ENCODE measurements at places on chromosomes 3 and 15.
A peak's percentile ranks its signal among the peaks of the same experiment; 100 is the strongest.

- peak; percentile 78 for DNase-seq
Measured at GRCh38 chr3:193816656-193817311, 223.8 kb downstream of the OPA1 start.

DNA sequence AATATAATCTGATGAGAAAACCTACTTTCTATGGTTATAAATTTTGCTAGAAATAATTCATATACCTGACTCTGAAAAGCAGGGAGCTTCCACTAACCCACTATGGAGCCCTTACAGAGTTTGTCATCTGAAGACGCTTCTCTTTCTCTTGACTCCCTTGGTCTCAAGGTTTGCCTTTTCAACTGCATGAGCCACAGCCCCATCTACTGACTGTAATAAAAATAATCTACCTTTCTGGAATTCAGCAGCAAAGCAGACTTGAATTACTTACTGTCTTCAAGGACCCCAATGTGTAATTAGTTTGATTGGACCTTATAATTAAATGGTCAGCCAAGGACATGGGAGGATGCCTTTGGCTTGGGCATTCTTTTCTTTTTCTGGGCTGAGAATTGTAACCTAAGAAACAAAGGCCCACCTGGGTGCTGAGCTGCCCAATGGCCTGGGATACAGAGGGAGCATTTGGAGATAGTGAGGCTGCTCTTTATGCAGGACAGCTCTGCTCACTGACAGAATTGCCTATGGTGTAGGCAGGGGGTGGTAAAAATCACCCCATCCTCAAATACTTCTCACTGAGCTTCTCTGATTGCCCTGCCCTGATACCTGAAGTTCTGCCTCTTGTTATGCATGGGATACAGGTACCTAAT is 178.6 kb upstream of the TRIM42 start:
- DNase-seq: peak; percentile 52

- DNase-seq: no peak
Measured at GRCh38 chr3:113055201-113055600, 64.4 kb downstream of the GTPBP8 start.

DNA sequence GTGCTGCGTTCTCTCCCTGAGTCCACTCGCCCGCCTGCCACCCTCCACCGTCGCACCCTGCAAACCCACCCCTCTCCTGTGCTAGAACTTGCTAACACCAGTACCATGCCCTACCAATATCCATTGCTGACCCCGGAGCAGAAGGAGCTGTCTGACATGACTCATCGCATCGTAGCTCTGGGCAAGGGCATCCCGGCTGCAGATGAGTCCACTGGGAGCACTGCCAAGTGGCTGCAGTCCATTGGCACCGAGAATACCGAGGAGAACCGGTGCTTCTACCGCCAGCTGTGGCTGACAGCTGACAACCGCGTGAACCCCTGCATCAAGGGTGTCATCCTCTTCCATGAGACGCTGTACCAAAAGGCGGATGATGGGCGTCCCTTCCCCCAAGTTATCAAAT is 4.9 kb upstream of the ALAS1 start:
- DNase-seq: no peak

GRCh38 chr15:57235873-57236272 is 140.4 kb upstream of the CGNL1 start:
- DNase-seq: peak; percentile 15

DNA sequence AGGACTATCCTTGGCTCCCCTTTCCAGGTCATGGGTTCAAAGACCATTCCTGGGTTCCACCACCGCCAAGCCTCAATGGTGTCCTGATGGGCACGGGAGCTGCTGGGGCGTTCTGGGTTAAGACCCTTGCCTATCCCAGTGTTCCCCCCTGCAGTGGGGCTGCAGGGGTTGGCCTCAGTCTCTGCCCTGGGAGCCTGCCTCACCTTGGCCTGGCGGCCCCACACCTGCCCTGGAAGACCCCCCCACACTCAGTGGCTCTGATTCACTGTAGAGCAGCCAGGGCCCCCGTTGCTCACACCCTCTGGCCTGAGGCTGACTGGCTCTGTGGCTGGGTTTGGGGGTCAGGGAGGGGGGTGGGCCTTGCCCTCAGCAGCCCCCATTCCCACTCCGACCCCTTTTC is 22.0 kb downstream of the C15orf39 start:
- DNase-seq: no peak

DNA sequence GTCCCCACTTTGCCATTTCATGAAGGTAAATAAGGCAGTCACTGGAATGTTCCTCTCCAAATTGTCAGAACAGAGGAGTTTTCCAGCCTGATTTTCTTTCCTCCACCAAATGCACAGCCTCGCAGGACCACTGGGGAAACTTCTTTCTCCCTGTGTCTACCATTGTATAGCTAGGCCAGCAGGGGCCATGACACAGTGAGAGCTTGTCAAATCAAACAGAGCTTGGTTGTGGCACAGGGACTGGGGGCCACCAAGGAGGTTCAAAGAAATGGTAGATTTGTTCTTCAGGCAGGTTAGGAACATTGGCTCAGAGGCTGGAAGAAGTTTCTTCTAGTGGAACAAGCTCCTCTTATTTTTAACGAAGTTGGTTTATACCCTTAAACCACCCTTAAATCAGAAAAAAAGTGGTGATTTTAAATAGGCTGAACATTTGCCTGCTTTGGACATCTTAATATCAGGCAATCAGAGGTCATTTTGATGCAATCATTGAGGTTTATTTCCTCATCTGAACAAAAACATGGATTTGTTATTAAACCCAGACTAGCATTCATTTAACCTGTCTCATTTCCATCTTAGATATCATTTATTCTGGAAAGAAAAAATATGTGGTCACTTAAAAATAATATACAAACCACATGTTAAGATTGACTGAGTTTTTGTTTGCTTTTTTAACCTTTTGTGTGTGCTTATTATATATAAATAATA is 105.6 kb downstream of the GTPBP8 start:
- no peak for DNase-seq

DNA sequence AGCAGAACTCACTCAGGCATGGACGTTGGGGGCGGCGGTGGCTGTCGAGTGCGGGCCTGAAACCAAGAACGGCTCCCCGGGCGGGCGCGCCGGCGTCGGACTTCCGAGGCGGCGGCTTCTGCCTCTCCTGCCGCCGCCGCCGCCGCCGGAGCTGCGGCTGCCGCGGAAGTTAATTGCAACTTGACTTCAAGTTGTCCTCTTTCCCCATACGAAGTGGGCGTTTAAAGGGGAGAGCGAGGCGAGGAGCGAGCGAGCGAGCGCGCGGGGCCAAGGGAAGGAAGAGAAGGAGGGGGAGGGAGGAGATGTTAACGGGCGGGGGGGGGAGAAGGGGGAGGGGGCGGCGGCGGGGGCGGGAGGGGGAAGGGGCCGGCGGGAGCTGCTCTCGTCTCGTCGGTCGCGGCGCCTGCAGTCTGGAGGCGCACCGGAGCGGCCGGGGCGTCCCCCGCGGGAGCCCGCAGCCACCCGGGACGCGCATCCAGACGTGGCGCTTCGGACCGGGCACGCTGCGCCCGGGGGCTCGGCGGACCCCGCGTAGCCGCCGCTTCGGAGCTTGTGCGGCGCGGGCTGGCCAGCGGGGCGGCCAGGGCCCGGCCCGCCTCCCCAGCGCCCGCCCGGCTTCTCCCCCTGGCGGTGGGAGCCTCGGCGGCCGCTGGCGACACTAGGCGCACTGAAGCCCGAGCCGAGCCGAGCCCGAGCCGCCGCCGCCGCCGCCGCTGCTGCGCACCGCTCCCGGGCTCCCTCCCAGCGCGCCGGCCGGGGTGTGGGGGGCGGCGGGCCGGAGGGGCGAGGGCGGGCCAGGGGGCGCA is 19.7 kb upstream of the SATB1 start:
- peak; percentile 62 for DNase-seq

- DNase-seq: no peak
Measured at GRCh38 chr3:32325201-32325600, 66.5 kb upstream of the CMTM7 start.

GRCh38 chr3:105868431-105868741 is 426 bp downstream of the CBLB start:
- DNase-seq: peak; percentile 47

- no peak for DNase-seq
Measured at GRCh38 chr3:88058306-88058580, 562 bp downstream of the CGGBP1 start.

DNA sequence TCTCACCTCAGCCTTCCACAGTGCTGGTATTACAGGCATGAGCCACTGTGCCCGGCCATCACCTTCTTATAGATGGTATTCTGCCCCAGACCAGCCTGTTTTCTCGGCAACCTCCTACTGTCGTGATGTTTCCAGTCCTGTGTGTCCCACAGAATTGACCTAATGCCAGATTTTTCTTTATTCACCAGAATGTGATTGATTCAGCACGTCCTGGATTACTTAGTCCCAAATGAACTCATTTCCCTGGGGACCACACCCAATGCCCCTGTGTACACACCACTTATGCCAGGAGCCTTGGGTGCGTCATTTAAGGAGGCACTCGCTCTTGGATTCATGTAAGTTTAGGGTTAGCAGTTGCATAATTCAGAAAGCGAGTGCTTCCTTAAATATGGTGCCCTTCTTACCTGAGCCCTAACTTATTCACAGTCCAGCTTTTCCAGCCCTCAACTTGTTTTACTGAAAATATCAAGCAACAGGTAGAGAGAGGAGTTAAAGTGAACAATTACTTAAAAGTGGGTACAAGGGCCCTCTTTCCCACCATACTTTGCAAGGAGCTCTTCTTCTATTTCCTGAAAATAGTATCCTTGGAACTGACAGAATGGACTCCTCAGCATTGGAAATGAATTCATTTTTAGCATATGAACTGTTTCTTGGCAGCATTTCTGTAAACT is 64.6 kb upstream of the UBE2E1 start:
- DNase-seq: no peak

DNA sequence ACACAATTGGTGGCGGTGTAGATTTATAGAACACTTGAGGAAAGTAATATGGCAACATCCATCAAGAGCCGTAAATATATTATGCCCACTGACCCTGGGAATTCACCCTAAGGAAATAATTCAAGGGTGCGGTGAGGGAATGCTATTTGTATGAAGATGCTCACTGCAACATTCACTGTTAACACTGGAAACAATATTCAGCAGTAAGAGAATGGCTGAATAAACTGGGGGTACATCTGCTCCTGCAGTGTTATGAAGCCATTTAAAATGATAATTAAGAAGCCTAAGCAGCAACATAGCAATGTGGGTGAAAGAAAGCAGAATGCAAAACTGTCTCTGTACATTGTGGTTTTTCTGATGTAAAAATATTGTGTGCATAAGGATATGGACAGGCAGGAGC is 87.6 kb downstream of the RAB11A start:
- no peak for DNase-seq

- DNase-seq: no peak
Measured at GRCh38 chr3:61954097-61954540, 392.7 kb downstream of the PTPRG start.

DNA sequence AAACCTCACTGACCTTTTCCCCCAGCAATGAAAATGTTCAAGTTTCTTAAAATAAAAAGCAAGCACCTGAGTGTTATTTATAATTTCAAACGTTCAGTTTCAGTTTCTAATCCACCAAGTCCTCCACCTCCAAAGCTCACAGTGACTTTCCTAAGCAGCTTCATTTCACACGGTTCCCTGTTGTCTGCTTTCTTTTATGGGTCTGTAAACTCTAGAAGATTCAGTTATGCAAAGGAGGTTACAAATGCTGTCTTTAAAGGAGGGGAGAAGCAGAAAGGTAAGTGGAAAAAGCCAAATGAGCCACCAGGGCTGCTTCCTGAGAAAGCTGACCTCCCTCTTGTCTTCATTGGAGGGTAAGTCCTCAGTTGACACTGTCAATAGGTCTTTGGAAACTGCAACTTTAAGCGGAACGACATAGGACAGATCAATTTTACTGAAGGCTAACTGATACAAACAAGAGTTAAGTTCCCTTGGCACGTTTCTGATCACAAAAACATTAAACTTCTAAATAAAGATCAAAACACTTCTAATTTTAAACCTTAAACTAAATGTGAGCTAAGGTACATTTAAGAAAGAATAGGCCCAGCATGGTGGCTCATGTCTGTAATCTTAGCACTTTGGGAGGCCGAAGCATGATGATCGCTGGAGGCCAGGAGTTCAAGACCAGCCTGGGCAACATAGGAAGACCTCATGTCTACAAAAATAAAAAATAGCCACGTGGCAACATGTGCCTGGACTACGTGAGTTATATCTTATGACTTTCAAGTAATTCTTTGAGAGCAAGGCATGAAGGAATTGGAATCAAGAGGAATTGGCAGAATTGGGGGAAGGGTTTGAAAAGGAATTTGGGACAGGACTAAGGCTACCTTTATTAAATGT is 151.9 kb upstream of the UBE2E1 start:
- DNase-seq: no peak

- no peak for DNase-seq
Measured at GRCh38 chr3:78893161-78893560, 874.6 kb downstream of the ROBO1 start.

- DNase-seq: no peak
Measured at GRCh38 chr3:104523136-104523535, 843.6 kb upstream of the ALCAM start.

DNA sequence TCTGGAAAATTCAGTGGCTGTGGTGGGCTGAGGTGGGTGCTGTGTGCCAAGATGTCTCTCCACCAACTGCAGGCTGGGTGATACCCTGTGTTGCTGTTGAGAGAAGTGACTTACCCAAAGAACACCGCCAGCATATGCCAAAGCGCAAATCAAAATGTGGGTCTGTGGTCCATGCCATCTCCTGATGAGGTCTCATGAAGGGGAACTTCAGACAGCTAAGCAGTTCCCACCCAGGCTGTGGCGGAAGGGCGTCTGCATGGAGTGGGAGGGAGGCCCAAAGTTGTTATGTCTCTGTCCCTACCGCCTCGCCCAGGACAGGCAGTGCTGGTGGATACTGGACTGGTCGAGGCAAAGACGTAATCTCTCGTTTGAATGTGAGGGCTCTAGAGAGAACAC is 70.9 kb upstream of the PLXNA1 start:
- no peak for DNase-seq

GRCh38 chr3:86410587-86410986 is 580.4 kb downstream of the VGLL3 start:
- no peak for DNase-seq

GRCh38 chr15:41438206-41438605 is 21.3 kb downstream of the RTF1 start:
- no peak for DNase-seq

DNA sequence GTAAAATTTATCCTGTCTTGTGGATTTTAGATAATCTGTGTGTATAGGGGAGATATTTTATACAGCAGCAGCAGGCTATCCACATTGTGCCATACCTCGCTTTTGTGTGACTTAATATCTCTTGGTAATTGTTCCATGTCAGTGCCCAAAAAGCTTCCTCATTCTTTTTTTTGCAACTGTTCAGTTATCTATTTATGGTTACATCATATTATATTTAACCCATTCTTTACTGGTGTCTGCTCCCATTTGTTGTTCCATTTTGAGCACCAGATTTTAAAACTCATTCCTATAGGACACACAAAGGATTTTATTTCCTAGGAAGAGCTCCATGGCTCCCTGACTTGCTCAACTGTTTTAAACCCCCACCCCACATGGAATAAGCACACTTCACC is 86.3 kb upstream of the RASGRP1 start:
- DNase-seq: no peak

- DNase-seq: no peak
Measured at GRCh38 chr3:123941542-123941941, 19.5 kb downstream of the CCDC14 start.

GRCh38 chr3:52237657-52238172 is 1.2 kb downstream of the TWF2 start:
- DNase-seq: no peak

GRCh38 chr3:107206945-107207344 is 170.3 kb upstream of the CCDC54 start:
- no peak for DNase-seq

- no peak for DNase-seq
Measured at GRCh38 chr3:150091626-150092025, 120.9 kb upstream of the PFN2 start.
